ENCODE measurements at places on chromosomes 11 and 22. TPM values are rescaled to one million over a fixed set of nuclear protein-coding genes. Genes with fewer than 3 reads are reported as not detected.

DNA sequence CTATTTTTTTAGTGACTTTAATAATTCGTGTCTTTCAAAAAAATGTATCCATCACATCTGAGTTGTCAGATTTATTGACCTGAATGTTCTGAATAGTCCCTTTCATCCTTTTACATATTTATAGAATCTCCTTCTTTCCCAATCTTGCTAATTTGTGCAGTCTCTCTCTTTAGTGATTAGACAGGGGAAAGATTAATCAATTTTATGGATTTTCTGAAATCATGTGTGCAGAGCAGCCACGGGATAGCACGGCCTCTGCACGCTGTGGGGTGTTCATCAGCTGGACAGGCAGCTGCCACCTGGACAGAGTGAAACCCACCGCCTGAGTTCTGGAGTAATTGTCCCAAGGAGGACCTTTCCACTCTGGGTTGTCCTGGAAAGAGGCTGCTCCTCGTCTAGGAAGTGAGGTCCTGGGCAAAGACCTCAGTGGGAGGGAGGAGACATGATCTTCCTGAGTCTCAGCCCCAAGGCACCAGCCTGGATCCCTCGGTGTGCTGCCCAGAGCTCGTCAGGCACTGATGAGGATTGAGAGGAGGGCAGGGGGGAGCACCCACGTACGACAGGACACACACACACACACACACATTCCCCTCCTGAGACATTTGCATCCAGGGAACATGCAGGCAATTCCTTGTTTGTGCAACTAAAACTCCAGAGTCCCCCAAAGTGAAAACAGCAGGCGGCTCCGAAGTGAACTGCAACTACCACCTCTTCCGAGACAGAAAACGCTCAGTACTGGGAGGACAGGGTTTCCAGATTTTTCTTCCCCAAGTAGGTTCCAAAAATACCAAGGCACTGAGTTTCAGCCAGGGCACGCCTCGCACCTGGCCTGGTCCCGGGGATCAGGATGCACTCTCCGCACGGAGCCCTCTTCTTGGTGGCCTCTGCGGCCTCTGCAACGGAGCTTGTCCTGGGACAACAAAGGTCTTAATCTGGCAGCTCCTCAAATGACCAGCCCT, 22.5 kb upstream of the KRTAP5-6 start:
- H3K4me1 ChIP-seq = no peaks in the 10 kb centered on the region
- H3K4me3 ChIP-seq = no peak overlapping the region
- no peaks in the 10 kb centered on the region for H3K36me3 ChIP-seq
- no peaks in the 10 kb centered on the region for H3K27me3 ChIP-seq
- H3K27ac ChIP-seq = no peak overlapping the region

DNA sequence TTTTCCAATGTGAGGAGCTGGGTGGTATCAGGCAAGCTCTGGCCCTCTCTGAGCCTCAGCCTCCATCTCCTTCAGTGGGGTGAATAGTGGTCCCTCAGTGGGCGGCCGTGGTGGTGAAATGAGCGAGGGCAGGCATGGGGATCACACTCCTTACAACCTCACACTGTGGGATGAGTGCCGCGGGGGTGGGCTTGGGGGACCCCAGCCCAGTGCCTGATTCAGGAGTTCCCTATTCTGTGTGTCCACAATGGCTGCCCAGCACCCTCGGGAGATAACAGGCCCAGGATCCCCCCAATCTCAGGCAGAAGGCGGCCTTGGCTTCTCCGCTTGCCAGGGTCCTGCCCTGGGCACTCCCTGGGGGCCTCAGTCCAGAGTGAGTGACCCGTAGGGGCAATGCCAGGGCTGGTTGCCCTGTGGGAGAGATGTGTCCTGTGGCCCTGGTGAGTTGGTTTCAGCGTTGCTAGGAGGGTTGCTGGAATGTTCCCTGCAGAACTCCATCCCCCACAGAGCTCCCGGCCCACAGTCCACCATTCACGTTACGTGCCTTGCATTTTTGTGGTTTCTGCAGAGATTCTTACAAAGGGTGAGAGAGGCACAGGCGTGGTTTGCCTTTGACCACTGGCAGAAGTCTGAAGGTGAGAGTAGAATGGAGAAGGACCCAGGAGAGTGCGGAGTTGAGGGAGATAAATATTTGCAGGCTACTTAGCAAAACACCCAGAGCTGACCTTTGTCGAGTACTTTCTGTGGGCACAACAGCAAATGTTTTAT, 2.9 kb downstream of the ALDH3B1 start:
- no peaks in the 10 kb centered on the region for H3K36me3 ChIP-seq
- H3K4me1 ChIP-seq = no peaks in the 10 kb centered on the region
- DNase-seq = no peak
- H3K27ac ChIP-seq = no peak overlapping the region
- no peak overlapping the region for H3K4me3 ChIP-seq
- no peaks in the 10 kb centered on the region for H3K27me3 ChIP-seq

DNA sequence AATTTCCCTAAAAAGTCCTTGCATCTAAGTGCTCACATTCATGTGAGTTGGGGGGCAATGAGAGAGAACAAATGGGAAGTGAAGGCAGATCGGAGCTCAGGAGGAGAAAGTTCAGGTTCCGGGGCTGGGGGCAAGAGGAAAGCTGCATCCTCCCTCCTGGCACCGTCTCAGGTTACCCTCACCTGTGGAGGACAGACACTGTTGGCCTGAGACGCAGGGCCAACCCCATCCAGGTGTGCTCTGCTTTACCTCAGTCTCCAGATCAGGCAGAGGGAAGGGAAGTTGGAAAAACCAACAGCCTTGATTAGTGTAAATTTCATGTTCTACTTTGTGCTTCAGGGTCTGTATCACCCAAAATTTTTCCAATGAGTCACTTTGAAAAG, 146.9 kb downstream of the TRIM29 start:
- H3K27me3 ChIP-seq = no peaks in the 10 kb centered on the region
- H3K27ac ChIP-seq = no peak overlapping the region
- H3K36me3 ChIP-seq = no peaks in the 10 kb centered on the region
- DNase-seq = no peak

DNA sequence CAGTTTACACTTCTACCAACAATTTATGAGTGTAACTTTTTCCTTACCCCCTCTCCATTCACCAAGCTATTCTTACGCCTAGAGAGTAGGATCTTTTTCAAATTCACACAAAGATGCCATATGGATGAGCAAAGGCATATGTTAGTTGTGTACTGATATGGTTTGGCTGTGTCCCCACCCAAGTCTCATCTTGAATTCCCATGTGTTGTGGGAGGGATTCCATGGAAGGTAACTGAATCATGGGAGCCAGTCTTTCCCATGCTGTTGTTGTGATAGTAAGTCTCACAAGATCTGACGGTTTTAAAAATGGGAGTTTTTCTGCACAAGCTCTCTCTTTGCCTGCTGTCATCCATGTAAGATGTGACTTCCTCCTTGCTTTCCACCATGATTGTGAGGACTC, 40.3 kb downstream of the TTC28 start:
- H3K27me3 ChIP-seq = no peaks in the 10 kb centered on the region
- H3K4me3 ChIP-seq = no peak overlapping the region
- H3K36me3 ChIP-seq = no peaks in the 10 kb centered on the region
- H3K4me1 ChIP-seq = no peaks in the 10 kb centered on the region
- no peak for DNase-seq

DNA sequence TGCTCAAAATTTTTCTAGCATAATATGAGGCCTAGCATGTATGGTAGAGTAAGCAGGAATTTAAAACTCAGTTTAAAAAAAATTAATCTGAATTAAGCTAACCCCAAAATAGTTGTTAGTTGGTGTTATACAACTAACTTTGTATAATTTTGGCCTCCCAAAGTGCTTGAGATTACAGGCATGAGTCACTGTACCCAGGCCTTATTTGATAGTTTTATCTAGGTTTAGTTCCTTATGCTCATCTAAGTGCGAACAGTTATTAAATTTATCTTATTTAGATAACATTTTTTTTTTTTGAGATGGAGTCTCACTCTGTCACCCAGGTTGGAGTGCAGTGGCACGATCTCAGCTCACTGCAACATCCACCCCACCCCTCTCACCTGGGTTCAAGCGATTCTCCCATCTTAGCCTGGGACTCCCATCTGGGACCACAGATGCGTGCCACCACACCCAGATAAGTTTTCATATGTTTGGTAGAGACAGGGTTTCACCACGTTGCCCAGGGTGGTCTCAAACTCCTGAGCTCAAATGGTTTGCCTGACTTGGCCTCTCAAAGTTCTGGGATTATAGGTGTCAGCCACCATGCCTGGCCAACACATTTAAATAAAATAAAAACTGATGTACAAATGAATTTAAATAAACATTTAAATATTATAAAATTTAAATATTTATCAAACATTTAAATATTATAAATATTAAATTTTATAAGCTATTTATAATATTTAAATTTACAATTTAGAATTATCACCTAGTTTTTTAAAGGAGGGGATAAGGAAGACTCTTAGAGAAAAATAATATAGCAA, 7.5 kb downstream of the IL18 start:
- no peaks in the 10 kb centered on the region for H3K4me1 ChIP-seq
- H3K27me3 ChIP-seq = no peaks in the 10 kb centered on the region
- no peak overlapping the region for H3K4me3 ChIP-seq
- no peak for DNase-seq
- no peak overlapping the region for H3K27ac ChIP-seq
- H3K36me3 ChIP-seq = no peaks in the 10 kb centered on the region

- no peaks in the 10 kb centered on the region for H3K36me3 ChIP-seq
- no peak for DNase-seq
- no peak overlapping the region for H3K4me3 ChIP-seq
- H3K4me1 ChIP-seq = no peaks in the 10 kb centered on the region
- H3K27ac ChIP-seq = no peak overlapping the region
Measured at GRCh38 chr11:118088531-118088930, 1.8 kb upstream of the SMIM35 start.

GRCh38 chr22:20585639-20586402, 78.4 kb downstream of the MED15 start:
- peaks cover 61% of the 10 kb centered on the region for H3K36me3 ChIP-seq
- H3K27me3 ChIP-seq = no peaks in the 10 kb centered on the region
- H3K27ac ChIP-seq = no peak overlapping the region
- H3K4me1 ChIP-seq = no peaks in the 10 kb centered on the region
- no peak overlapping the region for H3K4me3 ChIP-seq
- no peak for DNase-seq

GRCh38 chr11:70464509-70465361, 66.4 kb downstream of the CTTN start:
- no peaks in the 10 kb centered on the region for H3K4me1 ChIP-seq
- H3K4me3 ChIP-seq = no peak overlapping the region
- no peak overlapping the region for H3K27ac ChIP-seq
- no peaks in the 10 kb centered on the region for H3K36me3 ChIP-seq
- no peaks in the 10 kb centered on the region for H3K27me3 ChIP-seq

The PANX3 gene
- total RNA-seq = not detected

The MAPK8IP2 gene
- 0.49 TPM for total RNA-seq

The ARL2 gene
- total RNA-seq = 32.3 TPM

The NAV2 gene
- 4.2 TPM for total RNA-seq

The IGLL1 gene
- not detected for total RNA-seq

Data from CD4-positive, alpha-beta memory T cell (primary cell).